ENCODE measurements at places on chromosomes 7 and 10.
A peak's percentile ranks its signal among the peaks of the same experiment; 100 is the strongest.

DNA sequence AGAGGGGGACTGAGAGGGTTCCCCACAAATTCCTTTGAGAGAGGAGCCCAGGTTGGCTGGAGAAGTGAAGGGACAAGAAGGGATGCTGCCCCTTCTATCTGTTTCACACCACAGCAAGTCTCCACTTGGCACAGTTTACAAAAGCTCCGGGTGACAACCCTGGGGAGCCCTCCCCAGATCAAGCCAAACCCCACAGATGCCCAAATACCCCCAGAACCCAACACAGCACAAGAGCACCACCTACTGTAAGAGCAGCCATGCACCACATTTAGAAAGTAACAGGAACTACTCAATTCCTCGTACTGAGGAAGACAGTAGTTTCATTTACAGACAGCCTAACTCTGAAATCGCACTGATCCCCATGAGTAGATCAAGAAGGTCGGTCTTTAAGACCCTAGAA lies 67.8 kb upstream of the ATP6V0A4 start:
- DNase-seq: no peak

- DNase-seq: peak; percentile 64
Observed at GRCh38 chr7:2157473-2158279, 75.1 kb downstream of the MAD1L1 start.

- DNase-seq: no peak
Observed at GRCh38 chr10:112847778-112848177, 102.3 kb upstream of the TCF7L2 start.

DNA sequence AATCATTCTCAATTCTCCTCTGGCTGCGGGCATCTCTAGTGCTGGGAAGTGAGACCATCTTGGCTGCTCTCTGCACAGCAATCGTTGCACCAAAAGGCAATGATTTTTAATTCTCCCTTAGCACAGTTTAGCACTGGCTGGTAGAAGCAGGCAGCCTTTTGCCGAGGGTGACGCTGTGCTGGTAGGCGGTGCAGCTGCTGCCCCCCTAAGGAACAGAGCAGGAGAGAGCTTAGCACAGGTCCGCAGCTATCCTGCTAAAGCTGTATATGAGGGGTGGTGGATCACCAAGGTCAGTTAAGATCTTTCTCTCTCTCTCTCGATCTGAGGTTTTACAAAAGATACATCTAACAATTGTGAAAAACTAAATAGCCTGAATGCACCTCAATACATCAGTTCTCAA lies 390.1 kb downstream of the GATA3 start:
- no peak for DNase-seq

GRCh38 chr7:118059209-118059608 lies 124.8 kb upstream of the LSM8 start:
- no peak for DNase-seq

- DNase-seq: no peak
Observed at GRCh38 chr7:86790383-86790782, 146.7 kb downstream of the GRM3 start.

DNA sequence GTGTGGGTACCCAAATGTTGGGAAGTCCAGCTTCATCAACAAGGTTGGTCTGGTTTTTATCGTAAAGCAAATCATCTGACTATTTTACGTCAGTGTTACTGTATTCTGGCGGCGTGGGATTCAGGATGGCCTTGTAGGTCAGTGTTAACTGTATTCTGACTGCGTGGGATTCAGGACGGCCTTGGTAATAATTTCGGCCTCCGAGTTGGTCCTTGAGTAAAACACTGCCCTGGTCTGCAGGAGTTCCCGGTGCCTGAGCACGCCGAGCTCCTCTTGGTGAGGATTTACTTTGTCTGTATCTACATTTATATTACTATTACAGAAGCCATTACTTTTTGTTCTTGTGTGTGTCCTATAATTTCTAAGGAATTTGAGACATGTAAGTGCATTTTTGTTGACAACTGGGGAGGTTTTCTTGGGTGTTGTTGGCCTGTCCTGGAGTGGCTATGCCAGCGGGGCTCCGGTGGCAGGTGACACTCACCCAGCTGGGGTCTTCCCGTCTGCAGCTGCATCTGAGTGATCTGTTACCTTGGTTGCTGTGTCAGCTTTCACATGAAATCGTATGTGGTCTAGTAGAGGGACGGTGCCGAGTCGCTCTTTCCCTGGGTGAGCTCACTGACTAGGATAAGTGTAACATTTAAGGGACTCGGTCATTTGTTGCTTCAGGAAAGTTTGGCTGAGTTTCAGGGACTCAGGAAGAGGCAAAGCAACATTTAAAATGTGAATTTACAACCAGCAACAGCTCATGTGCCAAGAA lies 9.2 kb downstream of the GTPBP4 start:
- no peak for DNase-seq
